ENCODE measurements at places on chromosomes 12 and 14.

DNA sequence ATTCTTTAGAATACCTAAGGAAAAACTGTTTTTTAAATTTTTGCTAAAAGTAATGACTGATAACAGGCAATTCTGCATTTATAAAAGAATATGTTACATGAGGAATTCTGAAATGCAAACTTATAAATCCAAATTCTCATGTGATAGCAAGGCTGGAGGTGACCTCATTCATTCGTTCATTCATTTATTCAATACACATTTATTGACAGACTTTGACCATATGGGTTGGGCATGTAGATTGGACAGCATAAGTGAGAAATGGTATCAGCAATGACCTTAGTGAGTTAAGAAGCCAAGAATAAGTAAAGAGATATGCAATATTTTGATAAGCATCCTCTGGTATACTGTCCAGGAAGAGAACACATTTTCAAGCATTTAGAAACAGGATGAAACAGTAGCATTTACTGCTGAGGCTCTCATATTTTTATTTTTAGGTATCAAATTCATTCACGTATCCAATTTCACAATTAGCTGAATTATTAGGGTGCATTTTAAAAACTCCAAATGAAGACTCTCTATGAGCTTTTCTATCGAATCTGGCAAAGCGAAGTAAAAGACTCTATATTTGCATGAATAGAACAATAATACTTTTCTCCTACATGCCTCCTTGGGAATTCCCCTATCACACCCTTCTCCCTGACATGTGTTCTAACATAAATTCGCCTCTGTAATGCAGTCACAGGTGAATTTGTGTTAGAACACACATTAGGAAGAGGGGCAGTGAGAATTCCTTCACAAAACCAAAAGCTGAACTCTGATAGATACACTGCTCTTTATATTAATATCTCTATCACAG is 49.9 kb downstream of the PEBP1 start:
- no peak for DNase-seq

GRCh38 chr12:91922674-91923073 is 223.0 kb downstream of the BTG1 start:
- no peak for DNase-seq

- DNase-seq, result no peak
Measured at GRCh38 chr12:107779077-107779831, 4.8 kb downstream of the ASCL4 start.

DNA sequence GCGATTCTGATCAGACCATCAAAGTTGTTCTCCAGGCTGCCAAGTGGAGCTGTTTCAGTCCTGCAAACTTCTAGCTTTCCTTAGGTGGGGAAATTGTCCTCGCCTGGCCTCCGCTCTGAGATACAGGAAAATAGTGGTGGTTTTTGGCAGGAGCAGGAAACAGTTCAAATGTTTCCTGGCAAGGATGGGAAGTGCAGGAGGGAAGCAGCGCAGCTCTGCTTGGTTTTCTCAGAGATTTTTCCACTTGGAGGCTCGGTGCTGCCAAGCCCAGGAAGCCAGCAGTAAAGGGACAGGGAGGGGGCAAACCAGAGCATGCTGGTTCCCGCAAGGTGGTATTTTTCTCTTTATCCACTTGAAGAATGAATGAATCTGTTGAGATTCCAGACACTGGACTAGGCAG is 17.0 kb downstream of the TMEM63C start:
- DNase-seq, result no peak

- no peak for DNase-seq
Measured at GRCh38 chr14:68797121-68797670, 4.3 kb upstream of the ZFP36L1 start.

DNA sequence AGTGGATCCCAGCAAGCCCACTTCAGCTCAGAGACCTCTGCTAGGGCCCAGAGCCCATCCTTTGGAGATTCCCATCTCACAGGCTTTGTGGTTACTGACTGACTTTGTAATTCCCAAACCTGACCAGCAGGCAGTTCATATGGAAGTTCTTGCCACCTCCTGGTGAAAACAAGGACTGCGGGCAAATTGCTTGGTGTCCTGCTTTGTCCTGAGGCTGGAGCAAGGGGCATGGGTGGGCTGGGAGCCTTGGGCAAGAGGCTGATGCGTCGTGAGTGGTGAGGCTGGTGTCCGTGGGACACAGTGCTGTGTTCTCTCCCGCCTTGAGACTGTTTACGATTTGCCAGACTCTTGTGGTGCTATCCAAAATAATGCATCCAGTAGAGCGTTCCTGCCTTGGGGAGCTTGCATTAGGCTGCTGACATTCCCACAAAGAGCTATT is 91.0 kb downstream of the LRRC74A start:
- DNase-seq, result peak; percentile 59

DNA sequence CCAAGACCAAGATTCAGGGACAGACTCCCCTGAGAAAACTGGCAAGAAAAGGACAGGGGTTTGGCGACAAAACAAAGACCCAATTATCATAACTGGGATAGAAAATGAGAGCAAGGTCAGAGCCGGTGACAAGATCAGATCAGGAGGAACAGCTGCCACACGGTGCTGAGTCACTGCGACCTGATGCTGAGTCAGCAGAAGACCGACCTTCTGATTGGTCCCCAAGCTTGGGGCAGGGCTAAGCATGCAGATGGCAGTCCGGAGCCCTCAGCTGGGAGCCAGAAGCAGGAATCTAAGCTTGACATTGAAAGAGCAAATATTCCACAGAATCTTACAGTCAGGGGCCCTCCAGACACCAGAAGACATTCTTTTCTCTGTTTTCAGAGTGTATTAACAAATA is 19.1 kb upstream of the ARMH4 start:
- no peak for DNase-seq

DNA sequence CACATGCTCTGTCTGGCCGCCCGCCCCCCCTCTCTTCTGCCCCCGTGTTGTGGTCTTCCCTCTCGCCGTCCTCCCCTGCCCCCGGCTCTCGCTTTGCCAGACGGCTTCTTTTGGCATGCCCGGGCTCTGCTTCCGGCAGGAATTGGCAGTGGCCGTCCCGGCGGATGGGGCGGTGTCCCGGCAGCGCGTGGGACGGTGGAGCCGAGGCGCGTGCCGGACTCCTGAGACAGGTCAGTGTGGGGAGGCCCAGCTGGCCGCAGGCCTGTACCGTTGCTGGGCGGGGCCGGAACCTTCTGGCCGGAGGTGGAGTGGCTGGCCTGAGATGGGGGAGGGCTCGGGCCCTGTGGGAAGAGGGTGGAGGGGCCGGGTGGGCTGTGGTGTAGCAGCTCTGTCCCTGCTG is 17.1 kb downstream of the KIF26A start:
- no peak for DNase-seq

- no peak for DNase-seq
Measured at GRCh38 chr12:50914872-50915484, 37.4 kb upstream of the HIGD1C start.

DNA sequence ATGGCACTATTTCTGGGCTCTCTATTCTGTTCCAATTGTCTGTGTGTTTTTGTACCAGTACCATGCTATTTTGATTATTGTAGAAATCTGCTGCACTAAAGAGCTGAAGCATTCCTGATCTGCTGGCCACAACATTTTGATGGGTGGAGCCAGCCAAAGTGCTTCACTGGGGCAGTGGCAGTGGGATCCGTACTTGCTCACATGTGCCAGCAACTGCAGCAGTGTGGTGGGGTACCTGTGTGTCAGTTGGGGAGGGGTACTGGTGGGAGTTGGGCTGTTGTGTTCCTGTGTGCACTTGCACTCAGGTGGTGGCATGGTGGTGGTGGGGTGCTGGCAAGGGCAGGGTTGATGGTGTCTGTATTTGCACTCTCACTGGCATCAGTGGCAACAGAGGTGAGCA is 204.6 kb upstream of the ALG10 start:
- DNase-seq, result no peak

- DNase-seq, result no peak
Measured at GRCh38 chr12:119868992-119869391, 8.1 kb downstream of the CIT start.

GRCh38 chr12:113237748-113238147 is 16.5 kb downstream of the TPCN1 start:
- DNase-seq, result no peak

DNA sequence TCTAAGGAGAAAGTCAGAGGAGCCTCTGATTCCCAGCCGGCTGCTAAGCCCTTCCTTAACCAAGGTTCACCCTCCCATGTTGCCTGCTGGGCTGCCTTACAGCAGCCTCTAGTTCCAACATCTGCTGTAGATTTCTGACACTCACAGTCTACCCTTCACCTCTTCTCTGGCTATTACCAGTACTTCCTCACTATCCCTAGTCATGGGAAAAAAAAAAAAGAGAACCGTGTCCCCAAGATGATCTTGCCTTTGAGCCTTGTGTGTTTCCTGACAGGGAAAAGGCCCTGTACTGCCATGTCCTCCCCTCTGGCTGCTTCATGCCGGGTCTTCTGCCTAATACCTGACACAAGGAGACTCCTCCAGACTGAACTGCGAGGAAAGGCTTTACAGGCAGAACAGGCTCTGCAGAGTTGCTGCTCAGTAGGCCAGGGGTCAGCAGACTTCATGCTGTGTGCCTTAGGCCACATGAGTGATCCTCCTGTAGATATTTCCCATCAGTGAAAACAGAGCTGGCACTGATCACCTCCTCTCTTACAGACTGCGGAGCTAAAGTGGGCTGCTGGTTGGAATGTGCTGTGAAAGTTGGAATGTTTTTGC is 46.8 kb downstream of the PRKCH start:
- DNase-seq, result no peak

- no peak for DNase-seq
Measured at GRCh38 chr14:33356181-33356580, 417.5 kb downstream of the NPAS3 start.

DNA sequence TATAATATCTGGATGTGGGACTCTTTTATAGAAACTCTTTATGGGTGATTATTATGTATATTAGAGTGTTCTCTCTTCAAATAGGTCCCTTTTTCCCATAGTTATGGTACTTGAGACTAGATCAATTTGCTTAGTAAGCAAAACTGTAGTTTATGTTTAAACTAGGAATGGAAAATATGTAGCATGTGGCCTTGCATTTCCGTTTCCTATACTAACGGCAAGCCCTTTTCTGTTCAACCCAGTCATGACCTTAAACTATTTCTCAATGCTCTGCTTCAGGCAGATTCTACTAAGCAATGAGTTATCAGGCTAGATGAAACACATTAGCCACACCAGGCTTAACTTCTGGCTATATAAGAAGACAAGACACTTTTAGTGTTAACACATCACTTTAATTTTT is 84.6 kb downstream of the OTOGL start:
- DNase-seq, result no peak

Measured in upper lobe of left lung (tissue), 6 donors.